ENCODE measurements at places on chromosomes 12 and 14. TPM values are rescaled to one million over a fixed set of nuclear protein-coding genes. Genes with fewer than 3 reads are reported as not detected.

- DNase-seq = no peak
Observed at GRCh38 chr12:11578461-11578993, 70.9 kb upstream of the ETV6 start.

GRCh38 chr14:90797451-90797850 lies 18.8 kb downstream of the TTC7B start:
- no peak for DNase-seq

- no peak for DNase-seq
Observed at GRCh38 chr14:84340938-84341337, 1189.0 kb upstream of the FLRT2 start.

DNA sequence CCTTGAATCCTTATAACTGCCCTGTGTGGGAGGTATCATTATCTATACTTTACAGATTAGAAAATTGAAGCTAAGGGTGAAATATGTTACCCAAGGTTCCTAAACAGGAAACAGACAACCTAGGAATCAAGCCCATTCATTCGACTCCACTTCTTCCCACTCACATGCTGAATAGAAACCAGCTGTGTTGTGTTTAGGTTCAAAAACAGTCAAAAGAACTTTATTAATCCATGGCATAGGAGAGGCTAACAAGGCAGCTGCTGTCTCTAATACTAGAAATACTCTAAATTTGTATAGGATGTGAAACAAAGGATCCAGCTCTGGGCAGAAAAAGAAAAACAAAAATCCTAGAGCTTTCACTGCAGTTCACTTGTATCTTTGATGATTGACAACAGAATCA lies 9.9 kb downstream of the AMDHD1 start:
- DNase-seq = no peak

DNA sequence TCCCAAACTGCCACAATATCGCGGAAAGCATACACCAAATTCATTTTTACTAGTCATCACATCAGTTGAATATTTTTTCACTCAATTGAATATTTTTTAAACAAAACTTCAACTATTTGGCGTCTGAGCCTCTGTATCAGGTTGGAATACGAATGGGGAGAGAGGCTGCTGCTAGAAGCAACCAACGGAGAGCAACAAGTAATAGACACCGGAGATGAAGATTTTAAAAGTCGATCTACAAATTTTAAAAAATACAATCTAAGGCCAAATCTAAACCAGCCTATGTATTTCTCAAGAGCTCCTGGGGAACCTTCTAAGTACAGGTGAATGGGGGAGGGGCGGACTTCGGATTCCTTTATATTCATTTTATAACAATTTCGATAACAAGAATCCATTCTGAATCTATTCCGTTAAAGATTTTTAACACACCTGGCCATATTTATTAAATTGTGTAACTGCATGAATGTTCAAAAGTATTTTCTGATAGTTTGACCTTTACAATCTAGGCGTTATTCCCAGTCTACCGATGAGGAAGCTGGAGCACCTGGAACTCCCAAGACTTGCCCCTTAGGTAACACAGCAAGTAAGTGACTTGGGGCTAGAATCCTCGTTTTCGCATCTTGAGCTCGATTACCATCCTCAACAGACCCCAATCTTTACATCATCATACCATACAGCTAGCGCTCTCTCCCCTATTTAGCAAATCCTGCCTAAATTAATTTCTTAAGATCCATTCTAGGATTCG lies 1.2 kb downstream of the GNPNAT1 start:
- no peak for DNase-seq

DNA sequence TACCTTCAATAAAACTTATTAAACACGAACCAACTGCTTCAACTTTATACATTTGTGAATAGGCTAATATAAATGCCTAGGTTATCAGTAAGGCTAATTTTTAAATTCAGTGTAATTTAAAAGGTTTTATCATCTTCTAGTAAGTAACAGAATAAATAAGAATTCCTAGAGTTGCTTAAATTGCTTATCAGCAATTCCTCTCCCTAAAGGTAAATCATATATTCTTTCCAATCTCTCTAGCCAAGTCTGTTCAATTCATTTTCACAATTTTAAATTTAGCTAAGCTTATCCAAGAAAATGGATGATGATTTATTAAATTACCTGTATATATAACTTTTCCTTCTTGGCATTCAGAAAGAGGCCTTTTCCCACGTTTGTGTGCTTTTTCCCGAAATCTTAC lies 4.6 kb downstream of the PUS7L start:
- DNase-seq = no peak

- no peak for DNase-seq
Observed at GRCh38 chr12:3130057-3130830, 53.1 kb downstream of the TSPAN9 start.

The CACNA1C gene
- 0.14 TPM for polyA plus RNA-seq

The TAS2R8 gene
- polyA plus RNA-seq = not detected

The OR6C1 gene
- not detected for polyA plus RNA-seq

The FOXG1 gene
- polyA plus RNA-seq = not detected
